ENCODE measurements at places on chromosomes 1 and 21.

GRCh38 chr21:42631142-42631541 lies 22.3 kb upstream of the PDE9A start:
- no peak for DNase-seq

- DNase-seq = no peak
These were observed 14.2 kb upstream of the NIBAN1 start for GRCh38 chr1:184988506-184988905.

GRCh38 chr1:10615932-10616671 lies 141.4 kb downstream of the PEX14 start:
- DNase-seq = no peak

DNA sequence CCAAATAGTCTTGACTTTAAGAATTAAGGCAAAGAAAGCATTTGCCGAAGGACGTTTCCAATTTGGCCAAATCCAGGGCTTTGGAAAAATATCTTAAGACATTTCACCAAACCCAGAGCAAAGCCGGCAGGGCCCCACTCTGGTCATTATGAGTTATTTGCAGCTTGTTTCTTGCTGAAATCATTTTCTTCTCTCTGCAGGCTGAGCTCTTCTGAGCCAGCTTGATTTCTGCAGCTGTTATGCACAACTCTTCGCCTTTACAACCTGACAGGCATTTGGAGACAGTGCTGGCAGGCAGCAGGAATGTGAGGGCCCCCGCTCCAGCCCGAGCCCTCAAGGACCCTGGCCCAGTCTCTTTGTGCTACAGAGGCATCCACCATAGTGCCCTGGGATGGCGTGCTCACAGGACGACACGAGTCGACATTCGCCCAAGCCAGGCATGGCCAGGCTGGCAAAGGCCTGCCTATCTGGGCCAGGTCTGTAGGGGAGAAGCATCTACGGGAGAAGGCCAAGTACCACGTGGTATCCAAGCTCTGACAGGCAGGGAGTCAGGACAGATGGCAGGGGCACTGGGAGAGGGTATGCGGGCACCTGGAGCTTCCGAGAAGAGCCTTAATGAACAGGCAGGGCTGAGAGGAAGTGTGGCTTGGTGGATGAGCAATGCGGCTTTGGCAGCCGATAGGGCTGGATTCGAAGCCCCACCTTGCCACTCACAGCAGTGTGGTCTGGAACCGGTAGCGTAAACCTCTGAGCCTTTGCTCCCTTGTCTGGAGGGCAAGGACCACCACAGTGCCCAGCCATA lies 32.3 kb downstream of the SYF2 start:
- no peak for DNase-seq

DNA sequence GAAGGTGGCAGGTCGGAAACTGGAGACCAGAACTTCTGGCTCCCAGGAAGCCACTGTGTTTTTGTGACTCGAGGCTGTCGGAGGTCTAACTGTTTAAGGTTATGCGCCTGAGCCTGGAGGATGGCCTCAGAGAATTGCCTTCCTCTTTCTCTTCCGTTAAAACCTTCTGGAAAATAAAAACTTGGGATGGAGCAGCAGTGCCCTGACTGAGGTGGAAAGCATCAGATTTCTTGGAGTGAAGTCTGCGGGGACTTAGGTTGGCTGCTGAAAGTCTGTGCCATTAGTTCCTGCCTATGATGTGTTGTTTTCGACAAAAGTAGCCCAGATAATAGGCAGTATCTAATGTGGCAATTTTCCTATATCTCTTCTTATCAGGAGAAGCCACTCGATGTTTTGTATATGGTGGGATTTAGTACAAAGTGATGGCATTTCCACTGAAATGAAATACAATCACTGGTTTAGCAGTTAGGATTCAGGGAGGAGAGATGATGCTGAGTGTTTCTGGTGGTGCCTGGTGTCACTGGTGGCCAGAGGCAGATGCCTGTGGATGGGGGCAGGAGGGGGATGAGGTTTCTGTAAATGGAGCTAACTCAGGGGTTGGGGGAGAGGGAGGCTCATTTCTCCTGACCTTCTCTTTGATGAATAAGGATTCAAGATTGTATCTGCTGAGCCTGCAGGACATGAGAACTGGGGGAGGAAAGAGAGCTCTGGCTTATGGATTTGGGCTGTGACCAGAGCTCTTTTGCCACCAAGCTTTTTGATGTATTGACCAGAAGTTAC lies 150.8 kb downstream of the CAMTA1 start:
- no peak for DNase-seq

GRCh38 chr1:43619996-43620920 lies 29.7 kb upstream of the KDM4A start:
- no peak for DNase-seq

DNA sequence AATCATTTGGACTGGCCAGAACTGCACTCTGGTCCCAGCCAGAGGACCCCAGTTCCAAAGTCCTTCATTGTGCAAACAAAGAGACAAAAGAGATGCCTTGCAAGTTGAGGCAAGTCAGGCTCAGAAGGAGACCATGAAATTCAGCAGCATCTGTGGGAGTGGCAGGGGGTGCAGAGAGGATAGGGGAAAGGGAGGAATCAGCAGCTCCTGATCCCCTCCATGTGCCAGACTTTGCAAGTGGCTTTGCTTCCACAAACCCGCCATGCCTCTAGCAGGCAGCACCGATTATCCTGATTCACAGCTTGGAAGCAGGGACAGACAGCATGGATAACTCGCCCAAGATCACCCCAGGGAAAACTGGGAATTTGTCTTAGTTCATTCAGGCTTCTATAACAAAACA lies 2.1 kb upstream of the CAPN9 start:
- no peak for DNase-seq

- no peak for DNase-seq
These were observed 535.0 kb downstream of the AJAP1 start for GRCh38 chr1:5189384-5189783.

- no peak for DNase-seq
These were observed 116.4 kb downstream of the GREM2 start for GRCh38 chr1:240495601-240496000.

DNA sequence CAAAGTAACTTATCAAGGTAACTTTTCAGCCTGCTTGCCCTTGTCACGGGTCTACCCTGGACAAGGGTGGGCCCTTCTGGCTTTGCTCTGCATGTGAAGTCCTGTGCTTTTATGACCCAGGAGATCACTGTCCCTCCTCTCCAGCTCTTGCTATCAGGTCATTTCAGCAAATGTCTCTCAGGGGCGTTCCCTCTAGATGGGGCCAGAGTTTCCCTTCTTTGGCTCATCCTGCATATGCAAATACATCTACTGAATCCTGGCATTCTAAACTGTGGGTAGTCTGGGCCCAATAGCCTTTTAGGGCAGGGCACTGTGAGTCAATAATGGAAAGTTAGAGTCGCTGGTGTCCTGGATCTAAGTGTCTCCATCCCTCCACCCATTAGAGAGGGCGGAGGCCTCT lies 366.9 kb upstream of the USP24 start:
- DNase-seq = no peak

GRCh38 chr1:168379104-168379860 lies 98.6 kb downstream of the TBX19 start:
- DNase-seq = no peak

- no peak for DNase-seq
These were observed 125.6 kb upstream of the ADAR start for GRCh38 chr1:154733621-154734020.

DNA sequence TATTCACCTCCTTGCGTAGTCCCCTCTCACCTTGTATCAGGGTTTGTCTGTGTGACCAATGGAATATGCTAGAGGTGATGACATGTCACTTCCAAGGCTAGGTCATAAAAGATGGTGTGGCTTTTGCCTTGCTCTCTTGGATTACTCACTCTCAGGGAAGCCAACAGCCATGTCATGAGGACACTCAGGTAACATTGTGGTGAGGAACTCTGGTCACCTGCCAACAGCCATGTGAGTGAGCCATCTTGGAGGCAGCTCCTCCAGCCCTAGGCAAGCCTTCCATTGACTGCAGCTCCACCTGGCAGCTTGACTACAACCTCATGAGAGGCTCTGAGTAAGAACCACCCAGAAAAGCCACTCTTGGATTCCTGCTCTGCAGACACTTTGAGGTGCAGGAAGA lies 11.0 kb upstream of the HEYL start:
- no peak for DNase-seq

GRCh38 chr21:37673801-37674575 lies 242.3 kb downstream of the KCNJ6 start:
- no peak for DNase-seq

- DNase-seq = no peak
These were observed 19.6 kb upstream of the C2CD2 start for GRCh38 chr21:41973427-41973831.

- DNase-seq = no peak
These were observed 462.1 kb upstream of the DEPDC1 start for GRCh38 chr1:68958958-68959357.

GRCh38 chr1:203101813-203102634 lies 16.2 kb upstream of the MYOG start:
- no peak for DNase-seq

DNA sequence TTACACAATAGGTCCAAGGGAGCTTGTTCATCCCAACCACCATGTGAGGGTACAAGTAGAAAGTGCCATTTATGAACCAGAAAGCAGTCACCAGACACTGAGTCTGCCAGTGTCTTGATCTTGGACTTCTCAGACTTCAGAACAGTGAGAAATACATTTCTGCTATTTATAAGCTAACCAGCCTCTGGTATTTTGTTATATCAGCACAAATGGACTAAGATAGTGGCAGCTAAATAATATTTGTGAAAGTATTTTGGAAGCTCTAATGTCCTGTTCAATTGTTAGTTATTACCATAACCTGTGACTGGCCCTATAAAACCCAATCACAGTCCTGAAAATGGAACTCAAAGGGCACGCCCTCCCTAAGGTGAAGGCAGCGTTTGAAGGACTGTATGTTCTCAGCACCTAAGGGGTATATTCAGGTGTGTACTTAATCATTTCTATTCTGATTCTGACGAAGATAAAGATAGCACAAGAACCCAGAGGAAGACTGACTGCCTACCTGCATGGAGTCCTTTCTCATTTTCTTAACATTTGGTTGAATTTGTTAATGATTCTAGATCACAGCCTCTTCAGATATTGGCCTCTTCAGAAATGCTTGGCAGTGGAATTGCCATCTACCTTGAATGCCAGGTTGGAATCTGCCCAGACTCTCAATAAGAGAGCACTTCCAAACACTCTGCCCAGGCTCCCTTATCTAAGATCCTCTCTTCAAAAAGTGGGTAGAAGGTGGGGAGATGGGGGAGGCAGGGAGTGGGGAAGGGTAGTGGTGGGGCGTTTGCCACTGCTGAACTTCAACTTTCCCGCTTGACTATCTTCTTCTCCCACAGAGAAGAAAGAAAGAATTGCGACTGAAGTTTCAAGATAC lies 104.0 kb upstream of the PPP2R5A start:
- no peak for DNase-seq

- peak; percentile 53 for DNase-seq
These were observed 6.1 kb downstream of the TNFRSF25 start for GRCh38 chr1:6459850-6460265.

DNA sequence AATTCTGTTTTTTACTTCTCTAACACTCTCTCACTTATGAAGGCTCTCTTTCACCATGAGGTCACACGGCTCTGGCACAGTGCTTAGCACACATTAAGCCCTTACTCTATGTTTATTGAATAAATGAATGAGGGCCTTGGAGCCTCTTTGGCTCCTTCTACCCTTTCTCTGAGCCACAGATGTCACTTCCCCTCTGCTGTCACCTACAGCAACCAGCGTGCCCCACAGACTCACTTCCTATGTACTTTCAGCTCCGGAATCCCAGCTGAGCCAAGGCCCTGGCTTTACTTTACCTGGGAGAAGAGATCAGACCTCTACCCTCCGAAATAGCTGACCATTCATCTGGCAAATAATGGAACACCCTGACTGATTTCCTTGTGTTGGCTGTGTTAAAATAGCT lies 53.7 kb upstream of the HMCN1 start:
- DNase-seq = no peak

GRCh38 chr1:246072456-246072955 lies 434.6 kb downstream of the SMYD3 start:
- no peak for DNase-seq

DNA sequence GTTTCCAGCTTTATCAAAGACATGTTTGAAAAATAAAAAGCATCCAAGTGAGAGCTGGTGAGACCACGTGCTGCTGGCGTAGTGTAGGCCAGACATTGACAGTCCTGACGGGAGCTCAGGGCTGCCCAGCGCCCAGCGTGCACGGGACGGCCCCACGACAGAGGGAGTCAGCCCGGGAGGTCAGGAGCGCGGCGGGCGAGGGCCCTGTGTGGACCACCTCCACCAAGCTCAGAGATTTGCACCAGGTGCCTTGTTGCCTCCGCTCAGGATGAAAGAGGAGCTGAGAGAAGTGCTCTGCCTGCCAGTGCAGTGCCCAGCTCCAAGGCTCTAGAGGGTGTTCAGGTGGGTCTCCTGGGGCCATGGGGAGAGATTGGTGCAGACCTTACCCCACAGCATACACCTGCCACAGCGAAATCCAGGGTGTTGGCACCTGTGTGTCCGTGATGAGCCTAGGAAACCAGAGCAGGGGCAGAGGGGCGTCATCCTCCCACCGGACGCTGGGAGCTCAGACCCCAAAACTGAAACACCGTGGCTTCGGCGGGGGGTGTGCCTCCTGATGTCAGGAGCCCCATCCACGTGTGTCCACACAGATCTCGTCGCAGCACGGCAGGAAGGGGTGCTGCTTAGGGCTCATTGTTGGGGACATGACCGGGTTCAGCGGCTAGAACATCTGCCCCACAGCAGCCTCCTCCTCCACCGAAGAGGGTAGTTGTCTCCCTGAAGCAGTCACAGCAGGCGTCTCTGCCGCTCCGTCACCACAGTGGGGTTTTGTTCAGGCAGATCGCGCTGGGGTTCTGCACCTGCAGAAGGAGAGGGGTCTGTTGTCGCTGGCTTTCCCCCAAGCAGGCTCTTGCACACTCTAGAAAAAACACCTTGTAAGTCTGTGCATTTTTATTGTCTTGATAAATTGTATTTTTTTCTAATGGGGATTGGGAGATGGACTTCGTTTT lies 64.2 kb downstream of the POFUT2 start:
- DNase-seq = no peak

GRCh38 chr21:38820471-38821239 lies 14.9 kb downstream of the ETS2 start:
- no peak for DNase-seq

DNA sequence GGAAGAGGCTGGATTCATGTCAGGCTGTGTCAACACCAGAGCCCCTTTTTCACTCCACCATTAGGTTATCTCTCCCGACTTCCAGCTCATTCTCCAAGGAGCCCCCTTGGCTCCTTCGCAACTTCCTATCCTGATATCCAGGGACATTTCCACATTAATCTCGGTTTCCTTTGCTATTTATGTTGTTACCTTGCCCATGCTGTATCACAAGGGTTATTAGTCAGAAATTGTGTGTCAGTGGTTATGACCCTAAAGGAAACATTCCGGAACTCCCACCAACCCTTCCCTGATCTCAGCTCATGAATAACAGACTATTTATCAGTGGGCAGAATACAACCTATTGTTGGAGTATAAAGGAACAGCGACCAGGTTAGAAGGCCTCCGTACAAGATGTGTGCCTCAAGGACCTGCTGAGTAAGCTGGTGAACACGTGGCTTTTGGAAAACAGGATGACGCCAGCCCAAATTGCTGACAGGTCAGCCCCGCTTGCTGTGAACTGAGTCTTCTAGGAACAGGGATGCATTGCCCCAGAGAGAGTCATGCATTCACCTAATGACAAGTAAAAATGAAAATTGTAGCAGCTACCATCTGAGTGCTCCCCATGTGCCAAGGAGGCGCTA lies 121.5 kb downstream of the PLPP3 start:
- DNase-seq = no peak

- DNase-seq = no peak
These were observed 78.1 kb downstream of the DDR2 start for GRCh38 chr1:162710345-162710744.

GRCh38 chr1:58664881-58665280 lies 35.0 kb downstream of the MYSM1 start:
- DNase-seq = no peak

GRCh38 chr21:35344582-35344981 lies 295.5 kb upstream of the RUNX1 start:
- DNase-seq = no peak

GRCh38 chr1:167645625-167646414 lies 15.8 kb downstream of the RCSD1 start:
- DNase-seq = no peak
